ENCODE measurements at places on chromosomes 11 and 22. TPM values are rescaled to one million over a fixed set of nuclear protein-coding genes. Genes with fewer than 3 reads are reported as not detected.

Gene TMEM225
- not detected for total RNA-seq

Gene HMGXB4
- 12.2 TPM for total RNA-seq

Gene AAMDC
- total RNA-seq: 58.4 TPM

Gene DCDC1
- 0.08 TPM for total RNA-seq

Gene LRRN4CL
- 0.45 TPM for total RNA-seq

Gene TALDO1
- 177 TPM for total RNA-seq

Gene CARNS1
- under 0.01 TPM for total RNA-seq

All from smooth muscle cell of the coronary artery (primary cell).